Prostate gland (tissue), 2 donors: ENCODE measurements at places on chromosomes 16 and 17.

- DNase-seq = no peak
Measured at GRCh38 chr16:83407928-83408327, 399.9 kb upstream of the HSBP1 start.

GRCh38 chr17:40541873-40542557, 23.3 kb downstream of the CCR7 start:
- no peak for DNase-seq

DNA sequence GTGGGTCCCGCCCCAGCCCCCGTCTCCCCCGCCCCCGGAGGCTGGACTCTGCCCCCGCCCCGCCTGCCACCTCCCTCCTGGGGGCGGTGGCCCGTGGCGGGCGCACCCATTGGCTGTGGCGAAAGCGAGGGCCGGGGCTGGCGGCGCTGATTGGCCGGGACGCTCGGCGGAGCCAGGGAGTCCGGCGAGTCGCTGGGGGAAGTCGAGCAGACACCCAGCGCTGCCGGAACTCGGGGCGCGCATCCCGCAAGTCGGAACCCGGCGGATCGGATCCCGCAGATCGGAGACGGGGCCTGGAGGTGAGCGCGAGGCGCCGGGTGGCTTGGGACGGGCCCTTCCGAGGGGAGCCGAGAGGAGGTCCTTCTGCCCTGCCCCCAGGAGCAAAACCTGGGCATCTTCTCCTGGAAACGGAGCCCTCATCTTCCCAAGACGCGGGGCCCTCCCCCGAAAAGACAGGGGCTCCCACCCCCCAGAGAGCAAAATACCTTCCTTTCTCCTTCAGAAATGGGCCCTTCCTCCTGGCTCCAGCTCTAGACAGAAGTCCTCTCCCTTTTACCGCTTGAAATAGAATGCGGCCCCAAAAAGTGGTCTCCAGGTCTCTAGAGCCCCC, at the start of gene ABAT:
Gene ABAT, plus strand, starts transcription at position 205 of the 610 bp plus-strand sequence. CDS start 61,123 bp downstream, outside the sequence.
- peak; percentile 95 for DNase-seq

DNA sequence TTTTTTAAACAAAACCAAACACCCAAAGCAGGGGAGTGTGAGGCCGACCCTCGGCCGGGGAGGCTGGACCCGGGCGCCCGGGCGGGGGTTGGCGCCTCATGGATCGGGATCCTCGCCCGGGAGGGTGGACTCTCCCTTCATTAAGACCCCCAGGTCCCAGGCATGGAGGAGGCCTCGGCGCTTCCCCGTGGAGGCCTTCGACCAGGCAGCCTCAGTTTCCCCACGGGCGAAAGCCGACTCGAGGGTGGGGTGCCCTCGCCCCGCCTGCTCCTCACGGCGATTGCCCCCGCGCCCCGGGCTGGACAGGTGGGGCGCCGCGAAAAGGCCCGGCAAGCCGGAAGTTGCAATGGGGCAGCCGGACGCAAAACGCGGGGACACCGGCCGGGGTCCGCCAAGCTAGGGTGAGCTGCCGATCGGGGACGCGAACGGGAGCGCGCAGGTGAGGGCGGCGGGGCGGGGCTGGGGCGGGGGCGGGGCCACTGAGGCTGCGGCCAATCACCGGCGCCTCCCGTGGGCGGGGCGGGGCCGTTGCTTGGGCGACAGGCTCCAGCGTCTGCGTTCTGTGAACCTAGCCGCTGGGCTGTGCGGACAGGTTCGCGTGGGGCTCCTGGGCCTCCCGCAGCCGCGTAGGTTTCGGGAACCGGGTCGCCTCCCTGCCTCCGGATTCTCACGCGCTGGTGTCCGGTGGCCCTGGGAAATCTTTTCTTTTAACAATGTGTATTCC, 6.0 kb upstream of the ZNF205 start:
- peak; percentile 93 for DNase-seq

DNA sequence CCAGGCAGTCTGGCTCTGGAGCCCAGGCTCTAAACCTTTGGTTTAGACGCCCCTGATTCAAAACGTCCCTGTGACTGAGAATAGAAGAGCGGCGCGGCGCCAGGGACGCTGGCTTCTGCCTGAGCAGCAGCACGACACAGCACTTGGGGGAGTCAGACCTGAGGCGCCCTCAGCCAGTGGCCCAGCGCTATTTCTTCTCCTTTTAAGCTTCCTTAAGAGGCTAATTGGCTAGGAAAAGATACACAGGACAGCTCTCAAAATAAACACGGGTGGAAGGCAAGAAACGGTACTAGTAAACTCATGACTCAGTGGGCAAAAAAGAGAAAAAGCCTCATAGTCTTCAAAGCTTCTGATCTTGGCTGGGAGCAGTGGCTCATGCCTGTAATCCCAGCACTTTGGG, 34.9 kb downstream of the GTF3C1 start:
- DNase-seq = no peak

DNA sequence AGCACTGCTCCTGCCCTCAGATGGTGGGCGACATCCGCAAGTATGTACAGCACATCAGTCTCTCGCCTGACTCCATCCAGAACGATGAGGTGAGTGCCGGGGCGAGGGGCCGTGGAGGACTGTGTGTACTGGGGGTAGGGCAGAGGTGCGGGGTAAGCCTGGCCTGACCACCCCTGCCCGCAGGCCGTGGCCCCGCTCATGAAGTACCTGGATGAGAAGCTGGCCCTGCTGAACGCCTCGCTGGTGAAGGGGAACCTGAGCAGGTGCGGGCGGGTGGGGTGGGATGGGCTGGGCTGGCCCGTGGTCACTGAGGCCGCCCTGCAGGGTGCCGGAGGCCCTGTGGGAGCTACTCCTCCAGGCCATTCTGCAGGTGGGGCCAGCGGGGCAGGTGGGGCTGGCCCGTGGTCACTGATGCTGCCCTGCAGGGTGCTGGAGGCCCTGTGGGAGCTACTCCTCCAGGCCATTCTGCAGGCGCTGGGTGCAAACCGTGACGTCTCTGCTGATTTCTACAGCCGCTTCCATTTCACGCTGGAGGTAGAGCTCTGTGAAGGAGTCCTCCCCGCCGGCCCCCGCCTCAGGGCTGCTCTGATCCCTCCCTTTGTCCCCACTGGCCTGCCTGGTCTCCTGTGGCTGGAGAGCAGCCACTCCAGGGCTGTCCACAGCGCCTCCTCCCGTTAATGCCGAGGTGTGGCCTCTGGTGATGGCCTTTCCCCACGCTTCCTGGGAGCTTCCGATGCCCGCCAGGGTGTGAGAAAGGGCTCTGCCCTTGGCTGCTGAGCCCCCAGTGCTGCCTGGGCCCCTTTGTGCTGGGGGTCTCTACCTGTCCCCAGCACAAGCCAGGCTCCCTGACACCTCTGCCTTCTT, 5.0 kb downstream of the TSR3 start:
- no peak for DNase-seq

DNA sequence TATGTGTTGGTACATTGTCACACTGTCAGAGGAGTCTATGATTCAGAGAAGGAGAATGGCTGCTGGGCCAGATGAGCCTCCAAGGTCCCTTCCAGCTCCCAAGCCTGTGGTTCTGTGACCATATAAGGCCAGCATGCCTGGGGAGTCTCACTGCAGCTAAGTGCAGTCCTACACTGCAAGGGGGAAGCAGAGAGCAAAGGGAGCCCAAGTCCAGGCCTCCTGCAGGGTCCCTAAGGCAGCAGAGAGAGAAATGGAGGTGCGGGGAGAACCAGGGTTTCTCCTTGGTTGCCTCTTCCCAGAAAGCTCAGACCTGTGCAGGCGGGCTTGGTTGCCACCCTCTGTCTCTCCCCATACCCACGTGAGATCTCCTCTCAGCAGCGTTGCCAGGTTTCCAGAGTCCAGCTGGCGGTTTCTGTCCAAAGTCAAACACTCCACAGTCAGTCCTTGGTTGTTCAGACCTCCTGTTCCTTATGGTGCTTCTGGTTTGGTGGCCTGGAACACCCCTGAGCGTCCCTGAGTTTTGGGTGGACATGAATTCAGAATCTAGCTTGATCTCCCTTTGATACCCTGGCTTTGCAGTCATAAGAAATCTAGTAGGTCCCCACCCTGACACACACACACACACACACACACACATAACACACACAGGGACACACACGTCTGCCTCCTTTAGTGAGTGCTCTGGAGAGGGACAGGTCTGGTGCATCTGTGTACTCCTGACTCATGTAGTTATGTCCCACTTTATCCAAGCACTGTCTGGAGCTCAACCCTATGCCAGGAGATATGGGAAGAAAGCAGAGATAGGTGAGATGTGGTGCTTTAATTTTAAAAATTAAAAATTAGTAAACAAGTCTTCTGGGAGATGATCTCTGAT, 78.8 kb downstream of the GNAO1 start:
- no peak for DNase-seq

DNA sequence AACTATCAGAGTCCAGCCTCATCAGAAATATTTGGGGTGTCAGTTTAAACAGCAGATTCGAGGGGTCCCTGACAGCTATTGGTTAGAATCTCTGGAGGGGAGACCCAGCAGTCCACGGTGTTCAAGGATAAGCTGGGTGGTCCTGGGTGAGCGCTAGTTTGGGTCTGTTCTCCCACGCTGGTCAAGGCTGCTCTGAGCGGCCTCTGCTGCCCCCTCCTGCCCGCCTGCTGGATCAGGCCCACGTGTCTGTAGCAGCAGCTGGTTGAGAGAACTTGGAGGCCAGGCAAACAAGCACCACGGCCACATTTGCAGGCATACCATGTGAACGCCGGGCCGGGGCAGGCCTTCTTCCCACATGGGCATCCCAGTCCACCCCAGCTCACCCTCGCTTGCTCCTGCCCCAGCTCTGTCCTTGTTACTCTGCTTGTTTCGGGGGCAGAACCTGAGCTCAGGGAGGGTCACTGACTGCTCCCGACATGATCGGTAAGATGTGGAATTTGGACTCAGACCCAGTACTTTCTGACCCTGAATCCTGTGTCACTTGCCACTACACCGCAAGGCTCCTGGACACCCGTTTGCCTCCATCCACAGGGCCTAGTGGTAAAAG, 7.4 kb downstream of the FOXF1 start:
- peak; percentile 46 for DNase-seq

DNA sequence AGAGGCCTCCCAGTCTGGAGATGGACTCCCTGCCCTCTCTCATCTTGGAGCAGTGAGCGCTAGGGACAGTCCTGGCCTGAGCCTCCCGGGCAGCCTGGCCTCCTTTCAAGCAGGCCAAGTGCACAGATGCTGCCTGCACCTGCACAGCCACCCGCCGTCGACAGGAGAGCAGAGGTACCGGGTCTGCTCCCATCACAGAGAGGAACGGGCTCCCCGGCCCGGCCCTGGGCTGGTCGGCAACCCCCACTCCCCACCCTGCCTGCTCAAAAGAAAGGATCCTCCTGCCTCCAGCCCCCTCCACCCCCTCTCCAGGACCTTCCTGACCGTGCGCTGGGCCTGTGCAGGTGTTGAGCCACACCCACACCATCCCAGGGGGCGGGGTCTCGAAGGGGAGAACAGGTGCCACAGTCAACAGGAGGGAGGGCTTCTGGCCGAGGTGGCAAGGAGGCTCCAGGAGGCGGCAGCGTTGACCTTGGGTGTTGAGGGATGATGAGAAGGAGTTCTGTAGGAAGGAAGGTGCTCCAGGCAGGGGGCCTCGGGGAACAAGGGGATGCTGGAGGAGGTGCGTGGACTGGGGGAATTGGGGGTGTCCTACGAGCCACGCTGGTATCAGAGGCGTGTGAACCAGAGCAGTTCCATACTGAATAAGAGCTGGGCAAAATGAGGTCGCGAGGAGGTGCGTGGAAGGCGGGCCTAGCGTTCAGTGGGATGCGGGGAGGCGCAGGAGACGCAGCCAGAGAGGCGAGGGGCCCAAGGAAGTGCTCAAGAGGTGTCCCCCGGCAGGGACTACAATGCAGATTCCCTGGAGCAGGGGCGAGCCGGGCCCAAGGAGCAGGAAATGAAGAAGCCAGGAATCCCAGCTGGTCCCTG, 967 bp upstream of the CDH15 start:
- DNase-seq = no peak

DNA sequence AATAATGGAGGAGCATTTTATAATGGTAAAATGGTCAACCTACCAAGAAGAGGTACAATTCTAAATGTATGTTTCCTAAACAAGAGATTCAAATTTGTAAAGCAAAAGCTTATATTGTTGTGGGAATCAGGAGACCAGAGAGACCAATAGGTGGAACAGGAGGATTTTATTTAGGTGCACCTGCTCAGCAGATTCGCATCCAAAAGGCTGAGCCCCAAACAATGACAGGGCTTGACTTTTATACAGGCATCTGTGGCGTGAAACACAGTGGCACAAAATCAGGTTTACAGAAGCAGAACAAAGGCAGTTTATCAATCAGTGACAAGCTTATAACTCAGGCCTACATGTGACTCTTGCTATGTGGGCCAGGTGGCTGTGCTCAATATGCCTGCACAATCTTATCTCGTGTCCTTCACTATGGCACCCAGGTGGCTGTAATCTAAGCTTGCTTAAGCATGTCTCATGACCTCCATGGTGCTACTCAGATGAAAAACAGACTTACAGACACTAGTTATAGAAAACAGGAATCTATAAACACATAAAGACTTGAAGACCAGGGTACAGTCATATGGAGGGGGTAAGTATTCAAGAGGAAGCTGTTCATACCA, 780.2 kb upstream of the CA10 start:
- DNase-seq = no peak
